A549 treated with Hydrocortisone at 1 μM for 4 hours (cell line): ENCODE measurements at places on chromosomes 2 and 18. TPM values are rescaled to one million over a fixed set of nuclear protein-coding genes. Genes with fewer than 3 reads are reported as not detected.

PRKAG3 gene
- total RNA-seq: not detected in 5 replicates

TMEM163 gene
- total RNA-seq: 0.06 to 0.22 TPM (median 0.16 TPM) in 5 replicates

ERBB4 gene
- total RNA-seq: not detected in 5 replicates

UGT1A5 gene
- 0.08 to 0.13 TPM in 2 of 5 replicates, not detected in the others for total RNA-seq

DCC gene
- not detected in 5 replicates for total RNA-seq

UGGT1 gene
- total RNA-seq: 16.7 to 24.3 TPM (median 21.1 TPM) in 5 replicates

RTP5 gene
- total RNA-seq: not detected in 5 replicates

NFU1 gene
- total RNA-seq: 36.4 to 51.2 TPM (median 46.8 TPM) in 5 replicates

SLC9A4 gene
- total RNA-seq: not detected in 5 replicates

SNRNP27 gene
- 45.4 to 69.0 TPM (median 53.1 TPM) in 5 replicates for total RNA-seq

SLC5A7 gene
- not detected in 5 replicates for total RNA-seq

ACKR3 gene
- total RNA-seq: 9.1 to 14.4 TPM (median 12.0 TPM) in 5 replicates

POLR1A gene
- total RNA-seq: 19.9 to 25.9 TPM (median 21.7 TPM) in 5 replicates

RTKN gene
- total RNA-seq: 20.2 to 26.0 TPM (median 21.9 TPM) in 5 replicates

FASTKD1 gene
- 20.4 to 24.1 TPM (median 20.9 TPM) in 5 replicates for total RNA-seq

RIF1 gene
- total RNA-seq: 13.1 to 27.7 TPM (median 17.5 TPM) in 5 replicates

ANKRD39 gene
- 15.0 to 22.0 TPM (median 19.9 TPM) in 5 replicates for total RNA-seq

FKBP7 gene
- total RNA-seq: 8.7 to 12.3 TPM (median 11.1 TPM) in 5 replicates

IL1RL1 gene
- 0.64 to 1.4 TPM (median 1.0 TPM) in 5 replicates for total RNA-seq

ASIC4 gene
- 0.06 to 0.26 TPM (median 0.07 TPM) in 5 replicates for total RNA-seq
